CD4-positive, alpha-beta T cell treated with Interleukin-6 at 100 ng/mL for 8 hours (primary cell): ENCODE measurements at places on chromosomes 3 and 15.

GRCh38 chr15:42226648-42227047 is 18.5 kb upstream of the VPS39 start:
- DNase-seq, result no peak

GRCh38 chr15:41792000-41792637 is 17.8 kb downstream of the MAPKBP1 start:
- no peak for DNase-seq

DNA sequence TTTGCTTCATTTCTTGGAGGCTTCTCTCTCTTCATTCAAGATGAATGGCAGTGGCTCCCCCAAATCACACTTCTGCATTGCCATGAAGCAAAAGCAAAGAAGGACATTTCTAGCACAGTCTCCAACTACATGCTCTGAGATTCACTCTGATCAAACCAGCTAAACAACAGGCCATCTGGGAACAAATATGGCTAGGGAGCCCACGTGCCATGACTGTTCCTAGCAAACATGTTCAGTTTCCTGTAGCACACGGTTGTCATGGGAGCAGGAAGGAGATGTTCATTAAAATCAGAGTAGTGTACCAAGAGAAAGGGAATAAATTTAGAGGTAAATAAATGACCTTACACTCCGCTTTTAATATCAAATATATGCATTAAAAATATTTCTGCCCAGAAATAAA is 327.3 kb downstream of the GBE1 start:
- DNase-seq, result no peak

DNA sequence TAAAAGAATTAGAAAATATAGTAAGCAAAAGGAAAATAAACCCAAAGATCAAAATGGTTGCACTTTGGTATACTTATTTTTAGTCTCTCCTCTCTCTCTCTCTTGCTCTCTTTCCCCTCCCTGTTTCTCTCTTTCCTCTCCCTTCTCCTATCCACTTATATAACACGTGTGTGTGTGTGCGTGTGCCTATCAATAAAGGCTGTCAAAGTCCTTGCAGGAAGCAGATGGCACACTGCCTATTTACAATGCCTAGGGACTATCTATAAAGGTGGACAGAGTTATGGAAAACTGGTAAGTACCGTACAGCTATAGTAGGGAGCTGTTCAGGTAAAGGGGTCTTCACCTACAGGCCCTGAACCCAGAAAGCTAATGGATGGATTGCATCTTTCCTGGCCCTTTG is 161.6 kb downstream of the SQOR start:
- no peak for DNase-seq

- DNase-seq, result no peak
Measured at GRCh38 chr3:188546835-188547670, 393.1 kb downstream of the LPP start.

DNA sequence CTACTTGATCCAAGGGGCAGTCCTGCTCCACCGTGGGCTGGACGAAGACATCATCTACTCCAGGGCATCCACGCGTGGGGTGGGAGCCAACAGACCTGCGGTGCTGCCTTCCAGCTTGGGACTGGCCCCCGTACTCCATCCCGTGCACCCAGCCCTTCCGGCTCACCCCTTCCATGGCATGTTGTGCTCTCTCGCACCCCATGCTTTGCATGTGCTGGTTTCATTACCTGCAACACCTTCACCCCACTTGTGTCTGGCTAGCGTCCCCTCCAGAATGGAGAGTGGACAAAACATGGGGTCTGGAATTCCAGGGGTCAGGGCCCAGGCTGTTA is 30.2 kb downstream of the SEMA7A start:
- DNase-seq, result no peak

DNA sequence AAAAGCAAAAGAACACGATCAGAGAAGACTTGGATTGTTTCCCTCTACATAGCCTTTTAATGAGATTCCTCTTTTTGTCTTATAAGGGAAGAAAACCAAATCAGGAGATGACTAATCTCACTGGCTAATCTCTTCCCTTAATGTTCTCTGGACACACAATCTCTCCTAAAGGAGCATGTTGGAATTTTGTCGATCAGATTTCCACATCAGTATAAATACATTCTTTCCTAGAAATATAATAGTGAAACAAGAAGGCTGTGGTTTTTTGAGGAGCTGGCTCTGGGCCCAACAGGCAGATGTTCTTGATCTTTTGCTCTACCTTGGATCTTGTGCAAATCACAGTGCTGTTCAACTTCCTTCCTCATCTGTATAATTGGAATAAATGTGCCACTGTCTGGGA is 94.0 kb downstream of the GTPBP8 start:
- DNase-seq, result no peak

DNA sequence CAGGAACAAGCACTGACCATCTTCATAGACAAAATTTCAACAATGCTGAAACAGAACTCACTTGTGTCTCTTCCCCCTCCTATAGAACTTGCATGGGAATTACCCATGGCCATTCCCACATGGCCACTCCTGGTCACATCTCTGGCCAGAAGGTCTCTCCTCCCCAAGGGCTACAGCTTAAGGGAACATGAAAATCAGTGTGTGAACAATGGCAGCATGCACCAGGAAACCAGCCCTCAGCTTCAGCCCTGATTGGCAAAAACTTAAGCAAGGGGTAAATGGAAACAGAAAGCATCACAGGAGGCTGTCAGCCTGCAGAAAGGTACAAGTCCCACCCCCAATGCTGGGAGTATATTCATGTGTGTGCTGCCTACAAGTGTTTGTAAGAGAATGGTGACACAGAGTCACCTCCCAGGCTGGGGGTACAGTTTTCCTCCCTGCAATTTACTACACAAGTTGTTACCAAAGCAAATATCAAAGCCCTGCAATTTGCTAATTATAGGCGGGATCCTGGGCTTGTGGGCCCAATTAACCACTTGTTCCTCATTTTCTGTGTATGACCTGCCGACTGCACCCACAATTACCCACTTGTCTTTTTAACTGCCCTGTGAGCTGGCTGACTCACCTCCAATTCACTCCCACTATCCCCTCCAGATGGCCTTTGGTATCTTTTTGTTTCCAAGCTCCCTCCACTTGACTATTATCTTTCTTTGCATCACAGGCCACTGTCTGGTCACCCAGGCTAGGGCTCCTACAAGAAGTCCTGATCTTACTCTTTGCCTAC is 84.4 kb upstream of the HES1 start:
- DNase-seq, result no peak

DNA sequence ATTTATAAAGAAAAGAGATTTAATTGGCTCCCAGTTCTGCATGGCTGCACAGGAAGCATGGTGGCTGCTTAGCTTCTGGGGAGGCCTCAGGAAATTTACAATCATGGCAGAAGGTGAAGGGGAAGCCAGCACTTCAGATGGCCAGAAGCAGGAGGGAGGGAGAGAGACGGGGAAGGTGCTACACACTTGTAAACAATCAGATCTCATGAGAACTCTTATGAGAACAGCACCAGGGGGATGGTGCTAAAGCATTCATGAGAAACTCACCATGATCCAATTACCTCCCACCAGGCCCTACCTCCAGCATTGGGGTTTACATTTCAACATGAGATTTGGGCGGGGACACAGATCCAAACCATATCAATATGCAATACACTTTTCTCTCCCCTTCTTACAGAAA is 73.7 kb downstream of the ECT2 start:
- DNase-seq, result no peak

DNA sequence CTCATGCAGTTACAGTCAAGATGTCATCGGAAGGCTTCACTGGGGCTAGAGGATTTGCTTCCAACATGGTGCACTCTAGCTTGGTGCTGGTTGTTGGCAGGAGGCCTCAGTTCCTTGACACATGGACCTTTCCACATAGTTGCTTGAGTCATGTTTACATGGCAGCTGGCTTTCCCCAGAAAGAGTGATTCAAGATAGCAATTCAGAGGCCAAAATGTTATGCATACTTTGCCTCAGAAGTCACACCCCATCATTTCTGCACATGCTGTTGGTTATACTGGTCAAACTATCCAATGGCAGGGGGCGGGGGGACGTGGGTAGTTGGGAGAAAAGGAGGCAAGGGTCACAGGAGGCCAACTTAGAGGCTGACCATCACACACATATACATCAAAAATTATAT is 58.7 kb downstream of the FOXB1 start:
- DNase-seq, result no peak

- no peak for DNase-seq
Measured at GRCh38 chr3:14570089-14570488, 29.9 kb upstream of the GRIP2 start.

DNA sequence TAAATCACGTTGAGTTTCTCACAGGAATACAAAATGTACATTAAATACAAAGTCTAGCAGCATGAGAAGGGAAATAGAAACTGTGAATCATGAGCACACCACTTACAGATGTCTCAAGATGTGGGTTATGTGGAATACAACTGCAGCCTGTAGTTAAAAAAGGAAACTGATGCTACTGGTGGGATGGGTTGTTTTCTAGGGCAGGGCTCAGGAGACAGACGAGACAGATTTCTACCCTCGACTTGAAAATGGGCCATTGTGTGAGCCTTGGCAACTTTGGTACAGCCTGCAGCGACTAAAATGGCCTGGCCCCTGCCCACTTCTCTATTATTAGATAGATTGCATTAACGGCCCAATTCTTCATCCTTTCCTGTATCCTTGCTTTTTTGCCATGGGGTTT is 293.1 kb downstream of the SUCLG2 start:
- no peak for DNase-seq

- DNase-seq, result no peak
Measured at GRCh38 chr15:84741121-84741520, 7.3 kb upstream of the ZNF592 start.

DNA sequence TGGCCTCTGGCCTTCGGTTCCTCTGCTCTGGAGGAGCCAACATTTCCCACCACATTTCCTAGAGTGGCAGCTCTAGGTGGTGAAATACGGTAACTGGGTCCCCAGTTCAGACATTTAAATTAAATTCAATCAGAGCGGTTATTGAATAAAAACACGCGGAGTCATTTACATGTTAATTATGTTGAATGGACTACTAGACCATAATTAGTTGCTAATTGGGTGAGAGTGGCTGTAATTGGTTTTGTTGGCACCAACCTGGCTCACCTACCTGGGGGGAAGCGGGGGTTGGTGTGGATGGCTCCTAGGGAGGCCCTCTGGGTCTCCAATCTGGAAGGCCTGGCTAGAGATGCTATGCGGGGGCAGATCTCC is 12.7 kb downstream of the SEMA3F start:
- DNase-seq, result no peak
